ENCODE measurements at places on chromosomes 4 and X.

DNA sequence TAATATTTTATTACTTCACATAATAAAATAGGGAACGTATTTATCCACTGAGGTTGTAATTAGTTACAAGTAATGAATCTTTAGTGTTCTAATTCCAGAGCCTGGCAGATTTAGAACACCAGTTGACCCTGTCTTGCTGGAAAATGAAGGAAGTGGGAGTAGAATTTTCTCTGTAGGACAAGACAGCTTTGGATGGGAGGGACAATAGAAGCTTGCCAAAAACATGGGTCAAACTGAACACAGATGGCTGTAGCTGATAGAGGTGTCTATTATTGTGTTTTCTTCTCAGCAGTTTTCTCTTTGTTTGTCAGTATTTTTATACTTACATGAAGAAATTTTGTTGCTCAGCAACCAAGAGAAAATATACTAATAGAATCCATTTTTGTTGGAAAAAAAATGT lies 20.2 kb downstream of the FAT4 start:
- no peak for DNase-seq

DNA sequence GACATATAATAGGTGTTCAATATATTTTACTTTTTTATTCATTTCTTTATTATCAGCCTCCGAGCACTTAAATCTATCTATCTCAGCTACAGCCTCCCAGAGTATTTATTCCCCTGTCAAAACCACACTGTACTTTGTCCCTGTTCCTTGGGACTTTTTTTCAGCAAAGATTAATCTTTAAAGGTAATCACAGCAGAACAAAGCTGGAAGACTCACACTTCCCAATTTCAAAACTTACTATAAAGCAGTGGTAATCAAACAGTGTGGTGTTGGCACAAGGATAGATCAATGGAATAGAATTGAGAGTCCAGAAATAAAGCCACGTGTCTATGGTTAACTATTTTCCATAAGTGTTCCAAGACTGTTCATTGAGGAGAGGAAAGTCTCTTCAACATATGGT lies 59.7 kb downstream of the KLHL13 start:
- no peak for DNase-seq

DNA sequence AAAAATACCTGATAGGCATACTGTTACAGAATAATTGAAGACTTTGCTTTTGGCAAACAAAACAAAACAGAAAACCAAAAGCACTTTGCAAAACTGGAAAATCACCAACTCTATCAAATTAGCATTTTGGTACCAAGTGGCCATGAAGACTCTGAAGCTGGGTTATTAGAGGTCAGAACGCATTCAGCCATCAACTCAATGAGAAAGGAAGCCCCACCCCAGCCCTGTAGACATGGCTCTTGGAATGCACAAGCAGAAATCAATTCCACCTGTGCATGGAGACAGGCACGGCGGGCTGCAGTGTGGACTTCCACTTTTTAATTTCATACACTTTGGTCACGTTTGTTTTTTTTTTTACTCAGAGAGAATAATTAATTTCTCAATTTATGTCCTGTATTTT lies 93.6 kb upstream of the DHX15 start:
- no peak for DNase-seq

DNA sequence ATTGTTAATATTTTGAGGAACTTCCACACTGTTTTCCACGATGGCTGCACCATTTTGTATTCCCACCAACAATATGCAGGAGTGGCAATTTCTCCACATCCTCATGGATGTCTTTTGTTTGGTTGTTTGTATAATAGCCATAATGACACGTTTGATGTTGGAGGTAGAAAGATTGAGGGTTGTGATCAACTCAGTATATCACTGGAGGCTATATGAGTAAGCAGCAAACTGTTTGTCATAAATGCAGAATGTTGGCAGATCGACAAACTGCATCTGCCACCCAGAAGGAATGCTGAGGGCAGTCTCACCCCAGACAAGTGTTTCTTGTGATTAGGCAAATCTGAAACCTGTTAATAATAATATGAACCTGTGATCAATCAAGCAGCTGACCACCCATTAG lies 243.9 kb upstream of the WDFY3 start:
- DNase-seq: peak; percentile 55

DNA sequence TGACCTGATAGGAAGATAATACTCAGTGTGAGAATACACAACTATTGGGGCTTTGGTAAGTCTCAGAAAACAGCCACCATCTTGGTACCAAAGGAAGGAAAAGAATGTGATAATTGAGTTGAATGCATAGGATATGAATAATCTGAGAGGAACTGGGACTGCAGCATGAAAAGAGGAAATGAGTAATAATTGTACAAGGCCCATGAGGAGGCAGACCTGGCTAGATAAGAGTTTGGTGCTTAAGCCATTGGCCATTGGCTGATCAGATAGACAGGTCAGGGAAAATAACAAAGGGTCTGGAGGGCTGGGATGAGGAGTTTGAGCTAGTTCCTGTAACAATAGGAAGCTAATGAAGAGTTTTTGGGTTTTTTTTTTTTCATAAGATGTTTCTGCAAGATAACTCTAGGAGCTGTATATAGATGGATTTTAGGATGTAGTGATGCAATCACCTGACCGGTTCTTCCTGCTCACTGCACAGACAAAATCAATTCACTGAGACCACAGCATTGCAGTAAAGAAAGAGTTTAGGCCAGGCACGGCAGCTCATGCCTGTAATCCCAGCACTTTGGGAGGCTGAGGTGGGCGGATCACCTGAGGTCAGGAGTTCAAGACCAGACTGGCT lies 5.3 kb upstream of the TRMT2B start:
- DNase-seq: no peak

GRCh38 chr4:40577588-40578253 lies 51.9 kb downstream of the RBM47 start:
- no peak for DNase-seq

DNA sequence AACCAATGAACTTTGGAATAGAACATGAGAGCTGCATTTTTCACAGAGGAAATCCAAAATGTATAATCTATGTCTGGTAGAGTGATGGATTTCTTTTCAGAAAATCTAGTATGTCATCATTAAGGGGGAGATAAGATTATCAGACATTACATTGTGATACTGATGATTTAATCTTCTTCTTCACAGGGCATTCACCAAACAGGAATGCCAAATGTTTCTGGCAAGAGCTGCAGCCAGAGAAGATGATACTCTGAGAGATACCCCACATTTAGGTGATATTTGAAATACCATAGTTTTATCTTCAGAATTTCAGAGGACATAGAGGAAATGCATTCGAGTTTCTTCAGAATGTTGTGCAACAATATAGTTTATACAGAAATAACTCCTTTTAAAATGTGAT lies 1523.7 kb upstream of the ADGRL3 start:
- DNase-seq: no peak

DNA sequence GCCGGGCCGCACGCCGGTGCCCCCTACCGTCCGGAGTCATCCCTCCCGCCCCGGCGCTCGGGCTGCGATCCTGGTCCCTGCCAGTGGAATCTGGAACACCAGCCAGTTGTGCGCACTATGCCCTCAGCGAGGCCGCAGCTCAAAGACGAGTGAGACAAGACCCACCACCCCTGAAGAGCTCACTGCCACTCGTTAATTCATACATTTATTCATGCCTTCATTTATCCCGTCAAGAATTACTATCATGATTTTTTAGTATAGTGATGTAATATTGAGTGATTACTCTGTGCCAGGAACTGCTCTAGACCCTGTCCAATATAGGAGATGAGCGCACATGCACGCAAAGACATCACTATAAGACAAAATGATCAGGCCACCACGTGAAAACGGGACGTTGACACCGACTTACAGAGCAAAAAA lies 247 bp upstream of the PPA2 start:
- peak; percentile 79 for DNase-seq
